AG08396 (cell line): ENCODE measurements at places on chromosomes 1 and 21.
A peak's percentile ranks its signal among the peaks of the same experiment; 100 is the strongest.

DNA sequence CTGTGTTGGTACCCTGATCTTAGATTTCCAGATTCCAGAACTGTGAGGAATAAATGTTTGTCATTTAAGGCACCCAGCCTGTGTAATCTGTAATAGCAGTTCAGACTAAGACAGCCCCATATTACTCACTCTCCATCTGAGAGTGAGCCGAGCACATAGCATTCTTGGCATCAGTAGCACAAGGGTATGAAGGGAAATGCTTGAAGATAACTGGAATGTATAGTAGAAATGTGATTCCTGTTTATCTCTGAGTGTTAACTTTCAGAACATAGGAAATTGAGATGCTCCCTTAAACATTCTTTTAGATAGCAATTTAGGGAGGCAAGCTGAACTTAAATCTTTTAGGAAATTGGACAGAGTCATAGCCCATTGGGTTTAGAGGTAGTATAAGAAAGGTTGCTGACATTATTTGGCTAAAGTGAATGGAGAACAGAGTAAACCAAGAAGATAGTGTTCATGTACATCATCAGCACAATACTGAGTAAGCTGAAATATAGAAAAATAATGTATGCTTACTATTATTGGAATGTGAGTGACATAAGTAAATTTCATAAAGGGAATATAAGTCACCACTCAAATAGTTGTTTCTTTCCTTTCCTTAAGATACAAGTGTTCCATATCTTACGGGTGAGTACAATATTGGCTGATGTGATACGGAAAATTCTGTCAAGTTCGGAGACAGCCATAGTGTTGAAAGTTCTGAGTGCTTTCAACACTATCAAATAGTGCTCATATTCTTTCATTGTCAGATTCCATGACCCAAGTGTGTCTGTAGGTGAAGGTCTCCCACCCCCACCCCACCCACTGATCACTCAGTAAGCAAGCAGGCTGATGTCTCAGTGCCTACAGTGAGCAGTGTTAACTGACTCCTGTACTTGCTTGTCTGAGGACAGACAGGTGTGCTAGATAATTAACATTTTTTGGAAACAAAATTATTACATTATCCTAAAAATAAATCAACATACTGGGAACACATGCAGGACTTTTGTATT, 73.7 kb downstream of the LRRC8D start:
- peak; percentile 45 for DNase-seq

- DNase-seq, result no peak
These were observed 60.7 kb downstream of the CDC14A start for GRCh38 chr1:100413035-100413434.

GRCh38 chr21:32338209-32338921, 39.7 kb downstream of the MRAP start:
- no peak for DNase-seq

- DNase-seq, result no peak
These were observed 1768.7 kb downstream of the BRINP3 start for GRCh38 chr1:188708795-188709535.

DNA sequence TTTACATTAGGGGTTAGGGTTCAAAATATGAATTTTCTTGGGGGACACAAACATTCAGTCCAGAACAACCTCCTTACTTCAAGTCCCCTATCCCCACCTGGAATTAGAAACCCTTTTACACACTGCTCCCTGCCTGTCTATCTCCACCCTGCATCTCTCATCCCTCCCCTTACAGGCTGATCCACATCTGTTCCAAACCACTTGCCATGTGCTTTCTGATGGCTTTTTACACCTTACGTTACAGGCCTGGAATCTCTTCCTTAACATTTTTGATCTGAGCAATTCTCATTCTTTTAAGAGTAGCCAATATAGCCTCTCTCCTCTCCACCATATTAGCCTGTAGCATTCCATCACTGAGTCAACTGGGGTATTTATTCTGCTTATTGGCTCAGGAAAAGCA, 122.0 kb downstream of the PTBP2 start:
- DNase-seq, result no peak

- DNase-seq, result no peak
These were observed 10.0 kb downstream of the EXOC8 start for GRCh38 chr1:231327617-231328016.

DNA sequence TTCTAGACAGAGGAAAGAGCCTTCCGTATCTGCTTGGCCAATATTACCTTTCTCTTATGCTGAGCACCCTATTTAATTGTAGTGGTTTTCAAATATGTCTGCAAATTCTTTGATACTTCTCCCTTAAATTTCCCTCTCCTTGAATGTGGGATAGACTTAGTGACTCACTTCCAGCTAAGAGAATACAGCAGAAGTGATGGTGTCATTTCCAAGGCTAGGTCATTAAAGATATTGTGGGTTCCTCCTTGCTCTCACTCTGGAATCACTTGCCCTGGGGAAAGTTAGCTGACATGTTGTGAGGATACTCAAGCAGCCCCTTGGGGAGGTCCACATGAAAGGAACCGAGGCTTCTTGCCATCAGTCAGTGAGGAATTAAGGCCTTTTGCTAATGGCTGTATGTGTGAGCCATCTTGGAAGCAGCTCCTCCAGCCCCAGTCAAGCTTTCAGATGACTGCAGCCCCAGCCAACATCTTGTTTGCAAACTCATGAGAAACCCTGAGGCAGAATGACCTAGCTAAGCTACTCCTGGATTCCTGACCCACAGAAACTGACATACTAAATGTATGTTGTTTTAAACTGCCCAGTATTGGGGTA, 8.1 kb upstream of the CITED4 start:
- DNase-seq, result no peak

- no peak for DNase-seq
These were observed 37.1 kb downstream of the TMED5 start for GRCh38 chr1:93143136-93143535.

DNA sequence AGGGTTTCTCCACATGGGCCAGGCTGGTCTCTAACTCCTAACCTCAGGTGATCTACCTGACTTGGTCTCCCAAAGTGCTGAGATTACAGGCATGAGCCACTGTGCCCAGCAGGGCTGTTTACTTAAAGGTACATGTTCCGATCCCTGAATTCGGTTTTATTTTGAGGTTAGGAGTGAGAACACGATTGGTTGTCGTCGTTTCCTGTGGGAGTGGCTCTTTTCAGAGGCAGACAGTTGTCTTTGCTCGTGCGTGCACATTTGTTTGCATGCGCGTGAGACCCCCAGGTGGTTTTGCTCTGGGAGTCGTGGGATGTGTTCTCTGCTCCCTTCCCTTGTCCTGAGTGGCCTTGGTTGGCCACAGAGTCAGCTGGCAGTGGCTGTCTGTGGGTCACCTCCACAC, 60.2 kb downstream of the SKI start:
- DNase-seq, result no peak

DNA sequence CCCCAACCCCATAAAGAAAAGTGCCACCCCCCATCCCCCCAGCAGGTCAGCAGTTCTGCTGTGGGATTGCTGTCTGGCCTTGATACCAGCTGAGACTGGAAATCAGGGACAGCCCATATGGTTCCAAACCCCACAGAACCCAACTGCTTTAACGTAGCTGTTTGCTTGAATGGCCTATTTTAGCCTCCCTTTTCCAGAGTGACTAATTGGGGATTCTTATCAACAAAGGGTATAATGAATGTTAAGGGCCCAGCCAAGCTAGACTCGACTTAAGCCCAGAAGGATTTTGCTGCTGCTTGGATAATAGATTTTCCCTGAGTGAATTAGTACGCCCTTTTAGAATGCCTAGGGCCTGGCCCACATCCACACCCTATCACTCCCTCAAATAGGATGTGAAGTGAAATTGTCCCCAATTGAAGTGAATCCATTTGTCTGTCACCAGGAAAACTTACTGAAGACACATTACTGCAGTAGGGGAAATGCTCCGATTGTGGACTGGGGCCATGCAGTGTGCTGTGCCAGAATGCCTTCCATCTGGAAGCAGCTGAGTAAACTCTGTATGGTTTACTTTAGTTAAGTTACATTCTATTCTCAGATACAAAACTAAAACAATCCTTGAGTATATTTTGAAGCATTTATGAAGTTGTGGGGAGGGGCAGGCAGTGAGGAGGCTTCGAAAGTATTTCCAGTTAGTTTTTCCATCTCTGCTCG, 156.9 kb downstream of the DHRS3 start:
- DNase-seq, result no peak

DNA sequence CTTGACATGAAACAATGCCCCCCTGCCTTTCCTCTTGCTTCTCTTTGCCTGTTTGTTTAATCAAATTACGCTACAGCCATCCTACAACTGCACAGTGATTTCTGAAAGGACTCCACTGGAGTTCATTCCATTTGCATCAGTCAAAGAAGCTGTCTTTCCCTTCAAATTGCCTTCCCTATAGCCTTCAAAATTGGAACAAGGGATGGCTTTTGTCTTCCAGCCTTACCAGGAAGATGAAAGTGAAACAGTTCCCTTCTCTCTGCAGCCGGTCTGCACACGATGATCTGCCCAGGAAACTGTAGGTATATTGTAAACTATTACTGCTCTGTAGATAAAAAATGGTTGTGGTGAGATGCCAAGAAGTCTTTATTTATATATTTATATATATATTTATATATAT, 65.6 kb upstream of the ETS2 start:
- peak; percentile 8 for DNase-seq

- no peak for DNase-seq
These were observed 262.5 kb upstream of the ZP4 start for GRCh38 chr1:238153253-238153652.

- peak; percentile 8 for DNase-seq
These were observed 121.7 kb downstream of the ADGRL4 start for GRCh38 chr1:78884685-78885452.

- DNase-seq, result peak; percentile 87
These were observed 40.1 kb downstream of the SLC2A7 start for GRCh38 chr1:8985915-8986813.

- DNase-seq, result no peak
These were observed 61.5 kb upstream of the RAB4A start for GRCh38 chr1:229209386-229209785.

GRCh38 chr1:160862203-160863060, at the start of gene CD244:
Gene CD244 (minus strand): TSS chr1:160862887. CDS start chr1:160862677, 210 bp downstream.
- DNase-seq, result no peak

DNA sequence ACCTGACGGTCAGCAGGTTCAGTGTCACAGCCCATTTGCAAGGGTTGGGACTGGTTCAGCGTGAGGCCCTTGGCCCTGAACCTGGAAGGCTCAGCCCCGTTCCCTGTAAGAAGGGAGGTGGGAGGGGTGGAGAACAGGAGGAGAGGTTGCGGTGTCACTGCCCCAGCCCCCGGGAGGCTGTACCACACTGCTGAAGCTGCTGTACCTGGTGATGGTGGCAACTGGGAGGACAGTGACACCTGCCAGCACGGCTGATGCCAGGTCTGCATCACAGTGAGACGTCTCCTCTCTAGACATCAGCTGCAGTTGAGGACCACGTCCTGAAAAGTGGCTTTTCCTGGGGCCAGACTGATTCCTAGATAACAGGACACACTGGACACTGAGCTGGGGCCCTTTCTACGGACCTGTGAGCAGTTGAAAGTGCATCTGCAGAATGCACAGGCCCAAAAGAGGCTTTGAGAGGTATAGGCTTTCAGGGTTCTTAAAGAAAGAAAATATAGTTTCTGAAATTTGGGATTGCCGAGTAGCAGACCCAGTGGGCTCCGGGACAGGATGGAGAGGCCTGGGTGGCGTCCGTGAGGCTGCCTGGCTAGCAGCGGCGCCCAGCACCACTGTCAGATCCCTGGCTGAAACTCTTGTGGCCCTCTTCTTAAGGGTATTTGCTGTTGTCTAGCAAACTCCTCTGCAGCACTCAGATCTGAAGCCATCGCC, 47.7 kb downstream of the COQ8A start:
- DNase-seq, result no peak

DNA sequence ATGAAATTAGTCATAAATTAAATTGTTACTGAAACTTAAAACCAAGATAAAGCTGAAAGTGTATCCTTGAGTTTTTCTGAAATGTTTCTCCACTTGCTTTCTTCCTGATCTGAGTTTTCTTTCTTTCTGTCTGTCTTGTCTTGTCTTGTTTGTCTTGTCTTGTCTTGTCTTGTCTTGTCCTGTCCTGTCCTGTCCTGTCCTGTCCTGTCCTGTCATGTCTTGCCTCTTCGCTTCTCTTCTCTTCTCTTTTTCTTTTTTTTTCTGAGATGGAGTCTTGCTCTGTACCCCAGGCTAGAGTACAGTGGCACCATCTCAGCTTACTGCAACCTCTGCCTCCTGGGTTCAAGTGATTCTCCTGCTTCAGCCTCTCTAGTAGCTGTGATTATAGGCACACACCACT, 73.7 kb downstream of the ADGRL2 start:
- DNase-seq, result no peak

- DNase-seq, result no peak
These were observed 56.0 kb upstream of the ABCG1 start for GRCh38 chr21:42162831-42163510.

DNA sequence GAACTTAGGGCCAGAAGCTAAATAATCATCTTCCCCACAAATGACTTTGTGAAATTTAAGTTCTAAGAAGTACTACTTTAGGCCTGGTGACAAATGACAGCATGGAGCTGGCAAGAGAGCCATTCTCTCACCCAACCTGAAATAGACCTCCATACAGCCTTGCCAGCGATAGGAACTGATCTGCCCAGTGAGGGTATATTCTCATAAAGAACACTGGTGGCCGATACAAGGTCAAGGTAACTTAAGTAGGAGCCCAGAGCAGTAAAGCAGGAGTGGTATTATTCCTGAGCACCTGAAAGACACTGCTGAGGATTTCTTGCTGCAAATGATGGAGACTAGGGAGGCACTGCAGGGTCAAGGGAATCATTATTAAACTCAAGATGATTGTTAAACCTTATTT, 2.6 kb upstream of the TTLL7 start:
- no peak for DNase-seq

DNA sequence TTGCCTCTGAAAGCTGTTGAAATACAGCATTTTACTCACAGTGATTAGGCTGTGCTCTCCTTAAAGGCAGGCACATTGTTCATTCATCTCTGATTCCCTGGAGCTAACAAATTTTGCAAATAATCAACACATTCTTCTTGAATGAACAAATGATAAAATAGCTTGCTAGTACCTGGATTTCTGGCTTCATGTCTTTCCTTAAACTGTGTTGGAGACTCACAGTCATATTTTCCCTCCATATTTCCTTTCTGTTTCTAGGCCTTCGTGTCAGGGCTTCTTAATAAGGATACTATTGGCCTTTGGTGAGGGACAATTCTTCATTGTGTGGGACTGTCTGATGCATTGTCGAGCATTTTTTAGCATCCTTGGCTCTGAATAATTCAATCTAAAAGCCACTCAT, 9.7 kb downstream of the HSD11B1 start:
- DNase-seq, result no peak

- DNase-seq, result peak; percentile 78
These were observed 19.1 kb downstream of the RAB7B start for GRCh38 chr1:205983925-205984725.
